ENCODE measurements at places on chromosomes 12 and 14.
A peak's percentile ranks its signal among the peaks of the same experiment; 100 is the strongest.

- DNase-seq: no peak
Observed at GRCh38 chr12:126342866-126343265, 1277.6 kb downstream of the AACS start.

GRCh38 chr14:72535485-72535884 is 358.4 kb downstream of the DPF3 start:
- DNase-seq: no peak

DNA sequence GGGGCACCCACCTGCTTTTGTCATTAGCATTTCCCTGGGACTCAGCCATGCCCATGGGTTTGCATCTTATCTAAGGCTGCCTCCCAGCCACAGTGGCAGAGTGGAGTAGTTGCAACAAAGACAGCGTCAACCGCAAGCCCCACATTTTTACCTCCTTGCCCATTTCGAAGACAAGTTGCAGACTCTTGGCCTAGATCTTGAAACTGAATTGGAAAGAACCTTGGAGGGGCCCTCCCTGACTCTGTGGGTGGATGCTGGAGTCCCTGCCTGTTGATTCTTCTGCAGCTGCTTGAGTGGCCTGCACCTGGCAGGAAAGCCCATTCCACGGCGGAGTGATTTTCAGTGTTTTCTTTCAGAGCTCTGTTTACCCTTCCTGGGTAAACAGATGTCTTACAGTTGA is 309.0 kb downstream of the VRK1 start:
- DNase-seq: no peak

DNA sequence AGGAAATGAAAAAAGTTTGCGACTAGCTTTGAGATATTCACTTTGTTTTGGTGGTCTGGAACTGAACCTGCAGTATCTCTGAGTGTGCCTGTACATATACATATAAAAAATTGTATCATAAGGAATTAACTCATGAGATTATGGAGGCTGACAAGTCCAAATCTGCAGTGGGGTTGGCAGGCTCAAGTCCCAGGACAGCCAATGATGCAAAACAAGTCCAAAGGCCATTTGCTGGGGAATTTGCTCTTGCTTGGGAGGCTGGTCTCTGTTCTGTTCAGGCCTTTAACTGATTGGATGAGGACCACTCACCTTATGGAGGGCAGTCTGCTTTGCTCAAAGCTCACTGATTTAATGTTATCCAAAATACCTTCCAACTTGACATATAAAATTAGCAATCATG is 66.8 kb downstream of the FGD4 start:
- DNase-seq: no peak

- no peak for DNase-seq
Observed at GRCh38 chr14:89836830-89837469, 117.6 kb downstream of the EFCAB11 start.

DNA sequence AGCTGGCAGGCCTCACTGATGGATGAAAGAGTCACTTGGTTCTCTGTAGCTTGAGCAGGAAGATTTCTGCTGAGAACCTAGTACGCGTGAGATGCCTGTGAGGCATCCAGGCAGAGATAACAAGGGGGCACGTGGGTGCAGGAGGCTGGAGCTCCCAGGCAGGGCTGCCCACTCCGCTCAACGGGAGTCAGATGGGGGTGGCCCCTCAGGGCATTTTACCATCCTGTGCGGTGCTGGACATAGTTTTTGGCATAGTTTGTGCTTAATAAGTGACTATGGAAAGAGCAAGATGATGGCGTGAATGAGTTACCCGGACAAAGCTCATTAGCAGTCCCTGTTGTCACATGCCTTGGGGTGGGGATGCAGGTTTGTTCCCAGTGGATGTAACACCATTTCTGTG is 182.8 kb downstream of the TSPAN9 start:
- DNase-seq: no peak

GRCh38 chr12:42315108-42315507 is 10.8 kb downstream of the ZCRB1 start:
- DNase-seq: no peak

DNA sequence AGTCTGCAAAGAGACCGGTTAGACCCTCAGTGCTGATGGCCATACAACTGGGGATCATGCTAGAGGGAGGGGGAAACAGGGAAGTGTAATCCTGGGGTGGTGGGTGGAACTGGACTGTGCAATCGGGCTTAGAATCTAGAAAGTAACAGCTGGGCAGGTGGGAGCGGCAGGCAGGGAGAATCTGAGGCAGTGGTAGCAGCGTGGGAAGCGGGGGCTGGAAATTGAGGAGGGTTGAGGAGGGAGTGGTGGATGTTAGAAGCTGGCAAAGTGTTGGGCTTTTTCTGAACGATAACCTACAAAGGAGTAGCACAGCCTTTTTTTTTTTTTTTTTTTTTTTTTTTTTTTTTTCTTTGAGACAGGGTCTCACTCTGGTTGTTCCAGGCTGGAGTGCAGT is 3.1 kb upstream of the IGFBP6 start:
- DNase-seq: no peak

DNA sequence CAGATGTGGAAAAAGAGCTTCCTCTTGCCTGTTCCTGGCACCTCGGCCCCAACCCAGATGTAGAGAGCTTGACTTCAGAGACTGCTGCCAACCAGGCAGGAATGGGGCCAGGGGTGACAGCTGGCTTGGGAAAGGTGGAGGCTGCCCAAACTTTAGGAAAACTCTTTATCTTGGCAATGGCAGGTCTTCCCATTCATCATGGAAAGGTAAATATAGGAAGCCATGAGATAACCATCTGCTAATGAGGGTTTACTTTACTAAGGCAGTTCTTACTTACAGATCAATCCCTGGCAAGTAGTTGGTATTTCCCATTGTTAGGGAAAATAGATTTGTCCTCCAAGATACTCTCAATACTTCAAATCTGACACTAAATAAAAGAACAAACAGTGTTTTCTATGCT is 143.1 kb upstream of the NUDT4 start:
- no peak for DNase-seq

DNA sequence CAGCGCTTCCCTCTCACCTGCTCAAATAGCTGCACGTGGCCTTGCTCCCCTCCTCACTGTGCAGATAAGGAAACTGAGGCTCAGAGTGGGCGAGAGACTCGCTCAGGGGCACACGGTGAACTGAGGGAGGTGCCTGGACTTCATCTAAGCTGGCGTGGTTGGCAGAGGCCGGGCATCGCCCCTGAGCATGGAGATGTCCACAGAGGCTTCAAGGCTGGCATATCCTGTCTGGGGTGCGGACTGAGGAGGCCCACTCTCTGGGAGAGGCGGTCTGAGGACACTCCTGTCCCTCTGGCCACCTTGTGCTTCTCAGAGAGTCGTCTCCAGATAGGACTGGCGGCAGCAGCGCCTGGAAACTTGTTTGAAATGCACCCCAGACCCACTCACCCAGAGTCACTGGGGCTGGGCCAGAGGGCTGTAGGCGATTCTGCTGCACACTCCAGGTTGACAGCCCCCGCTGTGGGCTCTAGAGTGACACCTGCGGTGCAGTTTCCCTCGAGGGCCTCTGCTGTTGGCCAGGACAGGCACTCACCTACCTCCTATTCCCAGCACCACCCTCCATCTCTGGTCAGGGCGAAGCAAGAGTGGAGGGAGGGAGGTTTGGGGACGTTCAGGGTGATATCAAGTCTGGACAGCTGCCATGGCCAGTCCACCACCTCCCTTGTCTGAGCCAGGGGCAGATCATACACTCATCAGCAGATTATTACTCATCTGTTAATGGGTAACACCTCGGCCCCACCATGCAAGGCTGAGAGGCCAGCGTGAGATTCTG is 11.2 kb upstream of the LBHD2 start:
- DNase-seq: no peak

DNA sequence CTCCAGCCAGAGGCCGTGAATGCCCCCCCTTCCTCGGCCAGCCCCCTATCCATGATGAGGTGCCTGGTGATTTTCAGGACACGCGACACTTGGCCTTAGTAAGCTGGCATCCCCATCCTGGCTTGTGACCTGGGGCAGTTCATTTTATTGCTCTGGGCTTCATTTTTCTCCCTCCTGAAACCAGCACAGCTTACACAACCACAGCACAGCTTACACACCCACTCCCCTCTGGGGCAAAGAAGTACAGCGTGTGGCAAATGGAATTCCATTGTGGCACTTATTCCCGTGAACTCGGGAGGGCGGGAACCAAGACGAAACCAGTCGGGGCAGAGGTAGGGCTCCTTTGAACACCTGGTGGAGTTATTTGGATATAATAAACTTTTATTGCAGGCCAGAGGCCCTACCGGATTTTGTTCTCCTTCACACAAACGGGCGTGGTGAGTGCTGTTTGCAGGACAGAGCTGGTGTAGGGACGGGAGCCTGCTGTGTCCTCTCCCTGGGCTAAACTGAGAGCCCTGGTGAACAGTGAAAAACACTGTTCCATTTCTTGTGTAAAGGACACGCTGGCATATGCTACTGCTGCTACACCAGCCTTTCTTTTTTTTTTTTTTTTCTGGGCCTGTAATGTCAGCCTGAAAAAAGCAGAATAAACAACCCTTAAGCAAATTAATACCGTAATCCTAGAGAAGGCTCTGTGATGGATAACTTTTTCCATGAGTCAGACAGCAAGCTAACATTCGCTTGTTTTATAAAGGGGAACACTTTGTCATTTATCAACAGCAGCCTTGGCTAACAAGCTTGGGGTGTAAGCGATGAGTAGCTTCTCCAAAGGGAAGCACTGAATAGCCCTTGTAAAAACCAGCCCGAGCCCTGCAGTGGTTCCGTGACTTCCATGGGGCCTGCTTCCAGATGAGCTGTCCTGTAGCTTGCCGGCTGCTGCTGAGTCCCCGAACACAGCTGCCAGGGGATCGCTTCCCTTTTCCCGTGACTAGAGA is 29.3 kb downstream of the CD9 start:
- peak; percentile 63 for DNase-seq

GRCh38 chr12:108833757-108834472 is 23.5 kb downstream of the SSH1 start:
- DNase-seq: no peak

DNA sequence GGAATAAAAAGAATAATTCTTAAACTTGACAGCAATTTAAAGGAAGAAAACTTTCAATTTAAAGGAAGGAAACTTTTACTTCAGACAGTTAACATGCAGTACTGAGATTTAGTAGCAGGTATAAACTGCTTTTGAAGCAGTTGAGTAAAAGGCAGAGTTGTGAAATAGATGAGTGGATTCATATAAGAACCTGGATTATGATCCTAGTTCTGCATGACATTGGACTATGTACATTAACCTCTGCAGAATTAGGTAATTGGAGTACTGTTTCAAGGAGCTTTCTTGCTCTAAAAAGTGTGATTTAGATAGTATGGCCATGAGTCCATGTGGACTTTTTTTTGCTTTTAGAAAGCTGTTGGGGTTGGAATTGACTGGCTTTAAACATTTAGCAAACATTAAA is 29.7 kb downstream of the ATP2A2 start:
- DNase-seq: no peak

GRCh38 chr14:87153901-87154300 is 839.1 kb downstream of the GALC start:
- no peak for DNase-seq

DNA sequence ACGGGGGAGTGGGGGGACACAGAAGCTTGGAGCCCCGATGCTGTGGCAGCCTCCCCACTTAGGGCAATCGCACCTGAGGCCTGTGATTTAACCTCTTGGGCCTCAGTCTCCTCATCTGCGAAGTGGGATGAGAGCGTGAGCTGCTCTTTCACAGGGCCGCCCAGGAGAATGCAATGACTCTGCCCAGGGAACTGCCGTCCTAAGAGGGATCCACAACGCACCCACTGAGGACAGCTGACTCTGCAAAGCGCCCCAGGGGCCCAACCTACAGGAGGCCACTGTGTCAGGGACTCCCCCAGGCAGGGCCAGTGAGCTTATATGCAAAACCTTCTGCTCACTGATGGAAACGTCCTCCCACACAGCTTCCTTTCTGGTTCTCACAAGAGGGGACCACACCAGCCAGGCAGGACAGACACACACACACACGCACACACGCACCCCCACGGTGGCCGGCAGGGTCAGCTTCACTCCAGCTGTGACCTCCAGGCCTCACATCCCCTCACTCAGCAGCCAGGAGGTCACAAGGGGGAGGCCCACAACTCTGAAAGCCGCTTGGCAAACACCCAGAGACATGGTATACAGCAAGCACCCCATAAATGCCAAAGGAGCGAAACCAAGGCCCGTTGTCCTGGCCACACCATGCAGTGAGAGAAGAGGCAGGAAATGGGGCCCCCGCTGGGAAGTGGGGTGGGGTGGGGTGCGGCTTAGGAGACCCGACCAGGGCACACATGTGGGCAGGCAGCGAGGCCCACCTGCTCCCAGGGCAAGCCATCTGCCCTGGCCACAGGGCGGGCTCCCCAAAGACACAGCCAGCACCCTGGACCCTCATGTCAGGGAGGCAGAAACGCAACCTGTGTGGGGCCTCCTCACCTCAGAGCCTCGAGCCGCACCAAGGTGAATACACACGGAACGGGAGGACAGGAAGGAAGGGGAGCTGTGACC is 73.3 kb downstream of the NCOR2 start:
- no peak for DNase-seq

DNA sequence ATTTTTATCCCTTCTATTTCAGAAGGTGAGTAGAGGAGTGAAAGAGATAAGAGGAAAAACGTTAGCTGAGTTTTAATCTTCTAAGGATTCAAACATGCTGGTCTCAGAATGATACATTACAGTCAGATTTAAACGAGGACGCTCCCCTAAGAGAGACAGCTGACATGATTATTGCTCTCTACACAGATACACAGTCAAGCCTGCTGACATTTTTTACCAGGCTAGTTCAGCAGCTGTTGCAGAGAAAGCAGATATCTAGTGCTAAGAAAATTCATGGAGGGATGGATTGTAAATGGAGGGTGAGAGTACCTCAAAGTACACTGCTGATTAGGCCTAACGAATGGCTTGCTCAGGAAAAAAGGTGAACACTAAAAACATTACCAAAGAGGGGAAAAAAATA is 31.9 kb upstream of the SOS2 start:
- DNase-seq: no peak

GRCh38 chr14:21350539-21350938 is 33.3 kb downstream of the SUPT16H start:
- DNase-seq: no peak

GRCh38 chr14:57609192-57610075 is 115.8 kb upstream of the CCDC198 start:
- peak; percentile 12 for DNase-seq

DNA sequence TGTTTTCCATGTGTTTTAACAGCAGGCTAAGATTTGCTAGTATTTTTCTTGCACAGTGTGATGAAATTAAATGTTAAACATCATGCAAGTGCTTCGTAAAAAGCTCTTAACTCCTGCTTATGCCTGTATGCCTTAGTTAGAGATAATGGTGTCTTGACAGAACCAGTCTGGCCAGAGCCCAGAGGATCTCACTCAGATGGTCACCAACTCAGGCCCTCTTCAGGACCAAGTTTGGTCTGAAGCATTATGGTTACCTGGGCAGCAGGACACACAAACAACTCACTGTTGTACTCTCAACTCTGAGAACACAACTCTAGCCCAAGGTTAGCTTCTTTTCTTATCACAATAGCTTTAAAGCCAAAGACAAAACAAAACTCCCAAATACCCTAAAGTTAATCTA is 115.4 kb downstream of the KIF21A start:
- DNase-seq: no peak
